ENCODE measurements at places on chromosomes 11 and 22.

DNA sequence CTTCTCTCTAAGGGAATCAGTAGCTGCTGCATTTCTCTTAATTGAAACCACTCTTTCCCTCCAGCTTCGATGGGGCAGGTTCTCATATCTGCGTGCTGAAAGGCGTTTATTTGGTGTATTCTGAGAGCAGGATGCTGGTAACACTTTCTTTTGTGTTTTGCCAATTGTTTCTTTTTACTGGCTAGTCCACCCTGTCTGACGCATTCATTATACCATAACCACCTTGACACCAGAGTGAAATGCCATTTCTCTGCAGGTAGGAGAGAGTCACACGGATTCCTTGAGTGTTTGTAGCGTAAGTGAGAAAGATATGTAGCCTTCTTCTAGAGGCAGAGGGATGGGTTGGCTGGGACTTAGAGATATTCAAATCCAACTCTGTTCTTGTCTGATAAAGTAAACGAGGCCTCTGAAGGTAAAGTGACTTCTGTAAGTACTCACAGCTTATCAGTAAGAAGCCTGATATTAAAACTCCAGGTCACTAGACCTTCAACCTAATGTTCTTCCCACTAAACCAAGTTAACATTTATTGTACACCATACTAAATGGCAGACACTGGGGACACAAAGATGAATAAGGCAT lies 21.4 kb downstream of the CD44 start:
- no peak for DNase-seq

DNA sequence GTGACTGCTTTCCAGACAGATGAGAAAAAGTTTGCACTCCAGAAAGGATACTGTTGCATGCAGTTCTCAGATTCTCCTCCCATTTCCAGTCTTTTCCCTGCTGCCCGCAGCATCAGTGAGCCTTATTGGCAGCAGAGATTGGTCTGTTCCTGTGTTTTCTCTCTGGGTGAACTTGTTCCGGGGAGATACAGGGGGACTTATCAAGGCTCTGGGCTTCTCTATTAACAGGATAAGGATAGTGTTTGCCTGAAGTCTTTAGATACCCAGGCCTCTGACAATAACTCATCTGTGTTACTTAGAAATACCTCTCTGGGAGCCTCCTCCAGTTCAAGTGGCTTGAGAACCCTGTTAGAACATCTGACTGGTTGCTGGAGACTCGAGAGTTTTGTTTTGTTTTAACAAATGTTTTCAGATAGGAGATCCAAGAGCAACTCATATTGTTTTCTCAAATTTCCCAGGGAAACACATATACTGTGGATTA lies 154.7 kb downstream of the BLID start:
- no peak for DNase-seq

- DNase-seq: no peak
These were observed 36.1 kb downstream of the ARHGEF12 start for GRCh38 chr11:120372296-120372695.

- no peak for DNase-seq
These were observed 37.6 kb downstream of the ATXN10 start for GRCh38 chr22:45709060-45709739.

GRCh38 chr11:83681031-83681781 lies 395.0 kb upstream of the CCDC90B start:
- no peak for DNase-seq

DNA sequence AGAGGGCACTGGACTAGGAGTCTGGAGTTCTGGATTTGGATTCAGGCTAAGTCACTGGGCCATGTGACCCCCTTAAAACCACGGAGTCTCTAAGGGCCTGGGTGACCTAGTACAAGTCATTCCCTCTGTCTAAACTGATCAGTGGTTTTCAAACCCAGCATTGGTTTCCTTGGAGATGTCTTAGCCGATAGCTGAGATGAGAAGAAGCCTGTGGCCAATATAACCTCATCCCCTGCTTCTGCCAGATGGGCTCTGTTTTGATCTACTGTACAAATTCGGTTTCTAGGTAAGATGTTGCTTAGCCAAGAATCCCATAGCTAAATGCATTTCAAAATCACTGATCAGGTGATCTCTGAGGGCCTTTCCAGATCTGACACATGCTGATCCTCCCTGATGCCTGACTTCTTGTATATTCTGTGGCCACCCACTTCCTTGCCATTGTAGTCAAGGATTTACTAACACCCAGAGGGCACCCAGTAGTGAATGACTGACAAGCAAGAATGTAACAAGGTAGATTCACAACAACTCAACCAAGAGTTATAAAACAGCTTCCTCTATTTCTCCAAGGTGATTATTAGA lies 53.1 kb downstream of the GALNT18 start:
- DNase-seq: no peak

- no peak for DNase-seq
These were observed 9.7 kb upstream of the IL10RA start for GRCh38 chr11:117976445-117976844.

- no peak for DNase-seq
These were observed 593.2 kb upstream of the CCDC179 start for GRCh38 chr11:23453522-23453921.

GRCh38 chr22:47371263-47372090 lies 609.0 kb downstream of the TBC1D22A start:
- DNase-seq: no peak

DNA sequence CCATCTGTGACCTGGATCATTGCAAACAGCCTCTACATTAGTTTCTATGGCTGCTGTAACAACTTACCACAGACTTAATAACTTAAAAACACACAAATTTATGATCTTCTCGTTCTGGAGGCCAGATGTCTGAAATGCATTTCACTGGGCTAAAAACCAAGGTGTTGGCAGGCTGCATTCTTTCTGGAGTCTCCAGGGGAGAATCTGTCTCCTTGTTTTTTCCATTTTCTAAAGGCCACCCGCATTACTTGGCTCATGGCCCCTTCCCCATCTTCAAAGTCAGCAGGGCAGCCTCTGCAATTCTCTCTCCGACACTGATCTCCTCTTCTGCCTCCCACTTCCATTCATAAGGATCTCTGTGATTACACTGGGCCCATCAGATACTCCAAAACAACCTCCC lies 11.6 kb downstream of the SCGB1A1 start:
- no peak for DNase-seq

- no peak for DNase-seq
These were observed 99.3 kb downstream of the CWC15 start for GRCh38 chr11:94873916-94874540.

DNA sequence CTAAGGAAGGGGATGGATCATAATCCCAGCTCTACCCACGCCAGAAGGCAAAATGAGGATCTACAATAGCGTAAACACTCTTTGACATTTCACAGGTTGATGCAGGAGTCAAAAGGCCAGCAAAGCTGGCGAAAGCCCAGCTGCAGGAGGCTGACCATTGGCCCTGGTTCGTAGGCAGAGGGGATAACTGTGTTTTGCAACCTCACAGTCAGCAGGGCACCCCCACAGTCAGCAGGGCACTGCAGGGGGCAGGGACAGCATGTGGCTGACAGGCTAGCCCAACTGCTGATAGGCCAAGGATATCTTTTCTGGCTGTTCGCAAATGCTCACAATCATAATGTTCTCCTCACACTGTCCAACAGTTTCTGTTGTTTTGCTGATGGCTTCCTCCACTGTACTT lies 372.7 kb downstream of the BUD13 start:
- DNase-seq: no peak

DNA sequence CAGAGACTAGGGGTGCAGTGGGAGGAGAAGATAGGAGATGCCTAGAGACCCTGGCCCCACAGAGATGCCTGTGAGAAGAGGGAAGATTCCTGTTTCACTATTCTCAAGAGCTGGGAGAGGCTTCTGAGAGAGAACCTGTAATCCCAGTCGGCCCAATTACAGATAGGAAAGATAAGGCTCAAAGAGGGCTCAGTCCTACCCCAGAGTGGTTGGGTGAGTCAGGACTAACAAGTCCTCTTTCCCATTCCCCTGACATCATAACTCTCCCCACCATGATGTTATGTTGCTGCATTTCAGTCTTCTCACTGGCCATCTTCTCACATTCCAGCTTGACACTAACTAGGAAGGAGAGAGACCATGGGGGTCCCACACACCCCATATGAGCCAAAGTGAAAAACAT lies 17.9 kb downstream of the ARHGEF12 start:
- no peak for DNase-seq

- no peak for DNase-seq
These were observed 10.6 kb downstream of the TMPRSS13 start for GRCh38 chr11:117918366-117919255.

DNA sequence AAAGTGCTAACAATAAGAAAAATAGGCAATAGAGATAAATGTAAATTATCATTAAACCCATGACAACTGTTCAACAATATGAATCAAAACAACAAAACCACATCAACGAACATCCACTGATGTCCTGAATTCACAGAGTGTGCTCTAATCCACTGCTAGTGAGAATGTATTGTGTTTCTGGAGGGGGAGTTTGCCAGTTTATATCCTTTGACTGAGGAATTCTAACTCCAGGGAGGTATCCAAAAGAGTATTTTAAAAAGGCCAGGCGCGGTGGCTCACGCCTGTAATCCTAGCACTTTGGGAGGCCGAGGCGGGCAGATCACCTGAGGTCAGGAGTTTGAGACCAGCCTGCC lies 1.7 kb upstream of the WEE1 start:
- no peak for DNase-seq

DNA sequence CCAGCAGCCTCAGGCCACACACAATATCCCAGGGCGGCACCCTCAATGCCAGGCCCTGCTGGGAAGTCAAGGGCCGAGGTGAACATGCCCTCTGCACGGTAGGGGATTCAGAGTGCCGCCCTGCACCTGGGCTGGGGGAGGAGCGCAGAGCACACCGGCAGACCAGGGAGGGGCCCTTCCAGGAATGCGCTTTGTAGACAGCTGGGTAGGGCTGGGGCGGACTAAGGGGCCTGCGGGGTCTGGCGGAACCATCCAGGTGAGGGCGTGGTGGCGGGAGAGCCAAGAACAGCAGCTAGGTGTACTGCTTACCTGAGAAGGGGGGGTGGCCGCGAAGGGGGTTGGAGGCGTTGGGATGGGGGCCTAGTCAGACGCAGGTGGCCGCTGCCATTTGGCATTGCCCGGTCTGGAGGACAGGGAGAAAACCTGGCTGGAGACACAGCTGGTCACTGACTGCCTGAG lies 26.0 kb downstream of the DUSP8 start:
- no peak for DNase-seq

All from stimulated activated CD4-positive, alpha-beta T cell treated with anti-CD3 and anti-CD28 coated beads, Interleukin-12 subunit alpha, Interleukin-12 subunit beta, amount 100 ng/mL, for 48 hours (primary cell).